ENCODE measurements at places on chromosomes 5 and 9. TPM values are rescaled to one million over a fixed set of nuclear protein-coding genes. Genes with fewer than 3 reads are reported as not detected.

Gene ANKDD1B
- total RNA-seq = 1.4 TPM

Gene TNFSF15
- 0.08 TPM for total RNA-seq

Gene KIF24
- total RNA-seq = 0.17 TPM

Gene TAF1L
- total RNA-seq = not detected

Gene ACOT12
- 76.4 TPM for total RNA-seq

Gene TRIM36
- 0.47 TPM for total RNA-seq

Gene SPINK7
- not detected for total RNA-seq

Gene SEC24A
- total RNA-seq = 46.6 TPM

- H3K36me3 ChIP-seq = no peaks in the 10 kb centered on the region
- H3K27me3 ChIP-seq = peaks cover 2% of the 10 kb centered on the region
- peaks cover 4% of the 10 kb centered on the region for H3K4me1 ChIP-seq
These were observed 1.1 kb downstream of the BRINP1 start for GRCh38 chr9:119368179-119368578.

DNA sequence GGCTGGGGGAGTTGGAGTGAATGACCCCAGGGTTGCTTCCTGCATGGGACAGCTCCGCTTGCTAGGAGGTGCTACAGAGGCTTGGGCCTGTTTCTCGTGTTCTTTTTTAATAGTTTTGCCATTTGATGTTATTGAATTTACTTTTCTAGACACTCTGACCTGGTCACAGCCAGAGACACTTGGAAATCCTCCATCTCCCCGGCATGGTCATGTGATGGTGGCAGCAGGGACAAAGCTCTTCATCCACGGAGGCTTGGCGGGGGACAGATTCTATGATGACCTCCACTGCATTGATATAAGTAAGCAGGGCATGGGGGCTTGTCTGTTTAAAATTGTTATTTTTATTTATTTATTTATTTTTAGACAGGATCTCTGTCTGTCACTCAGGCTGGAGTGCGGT, 13.4 kb downstream of the HSPA5 start:
- H3K36me3 ChIP-seq = peaks cover 33% of the 10 kb centered on the region
- H3K27ac ChIP-seq = no peak overlapping the region
- no peak for DNase-seq
- no peak overlapping the region for H3K4me3 ChIP-seq

GRCh38 chr5:170617533-170618490, 114.0 kb downstream of the KCNIP1 start:
- no peak overlapping the region for H3K27ac ChIP-seq
- no peaks in the 10 kb centered on the region for H3K36me3 ChIP-seq
- peaks cover 5% of the 10 kb centered on the region for H3K27me3 ChIP-seq
- no peak overlapping the region for H3K4me3 ChIP-seq

GRCh38 chr5:2193142-2193541, 310.4 kb upstream of the IRX4 start:
- H3K4me3 ChIP-seq = no peak overlapping the region
- H3K4me1 ChIP-seq = no peaks in the 10 kb centered on the region
- H3K36me3 ChIP-seq = no peaks in the 10 kb centered on the region
- H3K27me3 ChIP-seq = no peaks in the 10 kb centered on the region
- no peak overlapping the region for H3K27ac ChIP-seq
- DNase-seq = no peak

DNA sequence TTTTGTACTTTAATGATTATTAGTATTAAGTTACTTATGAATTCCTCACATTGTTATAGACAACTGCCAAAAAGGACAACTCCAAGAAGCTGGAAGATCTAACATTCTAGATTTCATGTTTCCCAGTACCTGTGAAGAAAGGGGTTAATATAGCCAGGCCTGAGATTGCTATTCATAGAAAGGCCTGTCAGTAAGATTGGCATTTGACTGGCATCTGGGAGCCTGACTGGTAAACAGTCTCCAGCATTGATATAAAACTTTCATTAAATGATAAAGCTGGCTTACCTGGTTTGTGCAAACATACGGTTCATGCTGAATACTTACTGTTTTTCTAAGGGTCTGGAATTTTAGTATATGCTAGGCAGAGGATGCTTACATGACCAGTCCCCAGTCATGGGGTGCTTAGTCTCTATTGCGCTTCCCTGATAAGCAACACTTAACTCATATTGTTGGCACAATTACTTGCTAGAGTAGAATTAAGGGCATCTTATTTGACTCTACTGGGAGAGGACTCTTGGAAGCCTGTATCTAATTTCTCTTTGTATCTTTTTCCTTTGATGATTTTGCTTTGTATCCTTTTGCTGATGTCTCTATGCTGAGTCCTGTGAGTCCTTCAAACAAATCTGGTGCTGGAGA, 340.4 kb upstream of the SEMA6A start:
- no peak for DNase-seq
- H3K27me3 ChIP-seq = no peaks in the 10 kb centered on the region
- no peak overlapping the region for H3K27ac ChIP-seq
- H3K36me3 ChIP-seq = no peaks in the 10 kb centered on the region

GRCh38 chr9:107261106-107261505, 22.0 kb upstream of the RAD23B start:
- peak overlapping the region; percentile 45 for H3K27ac ChIP-seq
- peaks cover 1% of the 10 kb centered on the region for H3K4me1 ChIP-seq
- H3K27me3 ChIP-seq = no peaks in the 10 kb centered on the region
- H3K4me3 ChIP-seq = no peak overlapping the region
- no peaks in the 10 kb centered on the region for H3K36me3 ChIP-seq

- no peak overlapping the region for H3K27ac ChIP-seq
- no peak overlapping the region for H3K4me3 ChIP-seq
- H3K27me3 ChIP-seq = no peaks in the 10 kb centered on the region
- H3K36me3 ChIP-seq = no peaks in the 10 kb centered on the region
These were observed 96.3 kb downstream of the TRIO start for GRCh38 chr5:14239404-14239803.

GRCh38 chr5:62343428-62343827, 37.4 kb downstream of the KIF2A start:
- H3K4me3 ChIP-seq = no peak overlapping the region
- no peaks in the 10 kb centered on the region for H3K27me3 ChIP-seq
- no peak overlapping the region for H3K27ac ChIP-seq
- DNase-seq = no peak
- H3K4me1 ChIP-seq = no peaks in the 10 kb centered on the region

DNA sequence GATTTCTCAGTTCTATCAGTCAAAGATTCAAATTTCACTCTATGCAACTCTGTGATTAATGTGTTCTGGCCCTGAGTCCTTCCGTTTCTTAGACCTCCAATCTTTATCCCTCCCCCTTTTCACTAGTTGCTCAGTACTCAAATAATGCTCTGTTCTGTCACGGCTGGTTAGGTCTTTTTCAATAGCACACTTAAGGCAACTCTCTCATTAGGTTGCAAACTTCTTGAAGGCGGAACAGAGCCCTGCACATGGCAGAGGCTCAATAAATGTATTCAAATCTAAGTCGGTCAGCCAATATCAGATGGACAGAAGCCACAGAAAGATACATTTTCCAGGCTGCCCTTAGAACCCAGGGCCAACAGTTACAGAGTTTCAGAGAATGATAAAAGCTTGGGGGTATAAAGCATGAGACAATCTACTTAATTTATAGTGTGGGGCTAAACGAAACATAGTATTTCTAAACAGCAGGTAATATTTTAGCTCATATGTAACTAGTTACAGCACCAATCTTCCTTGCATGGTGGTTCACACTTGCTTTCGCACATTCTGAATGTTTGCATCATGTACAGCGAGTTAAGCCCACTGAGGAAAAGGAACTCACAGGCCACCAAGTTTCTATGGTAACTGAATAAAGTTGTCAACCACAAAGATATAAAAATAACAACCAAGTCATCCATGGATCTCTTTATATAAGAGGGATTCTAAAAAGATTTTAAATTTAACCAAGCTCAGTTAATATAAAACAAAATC, 67.1 kb upstream of the GOLPH3 start:
- no peak overlapping the region for H3K4me3 ChIP-seq
- no peak overlapping the region for H3K27ac ChIP-seq
- no peaks in the 10 kb centered on the region for H3K27me3 ChIP-seq
- DNase-seq = no peak
- no peaks in the 10 kb centered on the region for H3K4me1 ChIP-seq

DNA sequence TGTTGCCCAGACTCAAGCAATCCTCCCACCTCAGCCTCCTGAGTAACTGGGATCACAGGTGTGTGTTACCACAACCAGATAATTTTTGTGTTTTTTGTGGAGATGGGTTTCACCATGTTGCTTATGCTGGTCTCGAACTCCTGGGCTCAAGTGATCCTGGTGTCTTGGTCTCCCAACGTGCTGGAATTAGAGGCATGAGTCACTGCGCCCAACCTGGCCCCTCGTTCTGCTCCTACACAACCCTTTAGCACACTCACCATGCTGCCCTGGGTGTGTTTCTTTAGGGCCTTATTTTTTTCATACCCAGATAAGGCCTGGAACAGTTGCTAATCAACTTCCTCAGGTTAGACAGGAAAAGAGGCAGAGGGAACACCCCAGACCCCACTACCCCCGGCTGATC, 2.6 kb downstream of the PDZD2 start:
- no peak for DNase-seq
- H3K27me3 ChIP-seq = no peaks in the 10 kb centered on the region
- no peak overlapping the region for H3K27ac ChIP-seq

DNA sequence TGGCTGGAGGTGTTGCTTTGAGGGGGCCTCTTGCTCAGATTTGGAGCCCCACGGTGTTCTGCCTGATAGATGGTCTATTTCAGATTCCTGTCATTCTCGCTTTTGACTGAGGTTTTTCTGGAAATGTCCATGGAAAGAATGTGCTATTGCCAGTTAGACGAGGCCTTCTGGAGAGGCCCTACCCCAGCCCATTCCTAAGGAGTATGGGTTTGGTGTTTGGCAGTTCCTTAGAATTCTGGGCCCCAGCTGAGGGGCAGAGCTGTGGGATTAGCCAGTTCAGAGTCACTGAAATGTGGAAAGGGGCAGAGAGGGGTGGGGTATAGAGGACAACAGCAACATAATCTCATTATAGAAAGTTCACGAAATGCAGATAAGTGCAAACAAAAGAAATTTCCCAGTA, 50.5 kb downstream of the GALNT10 start:
- no peaks in the 10 kb centered on the region for H3K27me3 ChIP-seq
- H3K4me3 ChIP-seq = no peak overlapping the region
- no peaks in the 10 kb centered on the region for H3K4me1 ChIP-seq
- no peak overlapping the region for H3K27ac ChIP-seq

DNA sequence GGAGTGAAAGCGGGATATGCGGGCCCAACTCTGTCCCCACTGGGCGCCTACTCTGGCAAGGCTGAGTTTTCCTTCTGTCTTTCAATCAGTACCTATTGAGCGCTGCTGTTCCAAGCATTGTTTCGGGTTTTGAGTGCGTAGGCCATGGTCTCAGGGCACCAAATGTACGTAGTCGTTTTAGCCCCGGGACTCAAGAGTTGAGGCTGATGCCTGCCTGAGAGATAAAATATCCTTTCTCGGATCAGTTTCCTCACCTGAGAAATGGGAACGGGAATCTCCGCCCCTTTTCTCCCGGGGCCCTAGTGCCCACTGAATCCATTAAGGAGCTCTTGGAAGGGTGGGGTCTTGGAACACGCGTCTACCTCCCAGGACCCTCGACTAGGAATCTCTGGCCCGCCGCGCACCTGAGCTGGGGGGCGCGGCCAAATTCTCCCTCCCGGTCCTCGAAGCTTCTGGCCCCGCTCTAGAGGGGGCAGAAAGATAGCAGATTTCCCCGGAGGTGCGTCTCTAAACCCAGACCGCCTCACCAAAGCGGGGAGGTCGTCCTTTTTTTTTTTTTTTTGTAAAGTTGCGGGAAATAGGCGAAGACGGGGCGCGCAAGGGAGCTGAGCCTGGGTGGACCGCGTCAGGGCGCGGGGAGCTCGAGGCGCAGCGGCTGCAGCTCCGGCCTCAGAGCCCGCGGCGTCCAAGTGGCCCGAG, 494 bp upstream of the CXXC5 start:
- peaks cover 60% of the 10 kb centered on the region for H3K4me1 ChIP-seq
- no peaks in the 10 kb centered on the region for H3K27me3 ChIP-seq
- peak overlapping the region; percentile 96 for H3K27ac ChIP-seq

DNA sequence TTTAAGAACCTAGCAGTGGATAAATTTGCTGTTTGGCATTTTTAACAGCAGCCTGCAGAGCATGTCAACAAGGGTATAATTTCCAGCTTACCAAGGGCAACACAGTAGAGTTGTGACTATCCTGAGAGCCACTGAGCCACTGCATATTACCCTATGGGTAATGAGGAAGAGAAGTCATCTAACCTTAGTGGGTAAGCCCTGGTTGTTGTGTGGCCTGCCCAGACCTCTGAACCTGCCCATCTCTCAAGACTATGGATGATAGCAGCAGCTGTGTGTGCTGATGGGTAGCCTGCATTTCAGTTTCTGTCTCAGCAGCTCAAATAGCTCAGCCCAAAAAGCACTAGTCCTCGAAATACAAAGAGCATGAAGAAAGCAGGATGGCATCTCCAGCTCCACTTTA, 56.1 kb upstream of the PIP5K1B start:
- no peak overlapping the region for H3K4me3 ChIP-seq
- H3K4me1 ChIP-seq = no peaks in the 10 kb centered on the region

GRCh38 chr5:15501091-15501791, 1.3 kb downstream of the FBXL7 start:
- H3K4me1 ChIP-seq = peaks cover 16% of the 10 kb centered on the region
- DNase-seq = no peak
- no peaks in the 10 kb centered on the region for H3K36me3 ChIP-seq
- H3K27ac ChIP-seq = peak overlapping the region; percentile 61
- no peak overlapping the region for H3K4me3 ChIP-seq
- H3K27me3 ChIP-seq = peaks cover 3% of the 10 kb centered on the region

- peaks cover 5% of the 10 kb centered on the region for H3K4me1 ChIP-seq
- H3K4me3 ChIP-seq = no peak overlapping the region
- DNase-seq = no peak
- H3K36me3 ChIP-seq = peaks cover 19% of the 10 kb centered on the region
These were observed 5.9 kb downstream of the ZCCHC7 start for GRCh38 chr9:37126214-37126788.

GRCh38 chr5:157532022-157532421, 43.6 kb downstream of the ADAM19 start:
- no peak overlapping the region for H3K27ac ChIP-seq
- no peak for DNase-seq
- H3K4me3 ChIP-seq = no peak overlapping the region
- peaks cover 9% of the 10 kb centered on the region for H3K36me3 ChIP-seq
- no peaks in the 10 kb centered on the region for H3K4me1 ChIP-seq
